B cell (primary cell): ENCODE measurements at places on chromosomes 6 and 20. TPM values are rescaled to one million over a fixed set of nuclear protein-coding genes. Genes with fewer than 3 reads are reported as not detected.

DNA sequence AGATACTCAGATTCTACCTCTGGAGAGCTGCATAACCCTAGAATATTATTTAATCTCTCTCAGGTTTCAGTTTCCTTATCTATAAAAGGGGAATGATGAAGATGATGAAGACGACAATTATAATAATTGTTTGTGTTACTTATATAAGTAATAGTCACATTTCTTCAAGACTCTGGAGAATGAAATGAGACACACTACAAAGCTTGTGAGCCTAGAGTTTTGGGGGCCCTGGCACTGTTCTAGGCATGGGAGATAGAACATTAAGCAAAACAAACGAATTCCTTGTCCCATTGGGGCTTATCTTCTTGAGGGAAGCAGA lies 5.4 kb upstream of the ZNF217 start:
- no peak for DNase-seq
- peaks cover 14% of the 10 kb centered on the region for H3K4me1 ChIP-seq
- no peak overlapping the region for H3K4me3 ChIP-seq
- no peak overlapping the region for H3K27ac ChIP-seq
- no peaks in the 10 kb centered on the region for H3K36me3 ChIP-seq

GRCh38 chr6:154488248-154488593 lies 22.3 kb downstream of the CNKSR3 start:
- no peak overlapping the region for H3K4me3 ChIP-seq
- DNase-seq = no peak
- no peak overlapping the region for H3K27ac ChIP-seq
- H3K4me1 ChIP-seq = no peaks in the 10 kb centered on the region
- no peaks in the 10 kb centered on the region for H3K27me3 ChIP-seq

The LINC00237 gene
- polyA plus RNA-seq = 0.07 TPM in 1 of 2 replicates, not detected in the other

The DACT2 gene
- polyA plus RNA-seq = not detected in 2 replicates

GRCh38 chr6:118524686-118525085 lies 23.4 kb upstream of the PLN start:
- H3K36me3 ChIP-seq = peaks cover 2% of the 10 kb centered on the region
- H3K27ac ChIP-seq = no peak overlapping the region
- no peak overlapping the region for H3K4me3 ChIP-seq
- H3K27me3 ChIP-seq = no peaks in the 10 kb centered on the region
- no peaks in the 10 kb centered on the region for H3K4me1 ChIP-seq

DNA sequence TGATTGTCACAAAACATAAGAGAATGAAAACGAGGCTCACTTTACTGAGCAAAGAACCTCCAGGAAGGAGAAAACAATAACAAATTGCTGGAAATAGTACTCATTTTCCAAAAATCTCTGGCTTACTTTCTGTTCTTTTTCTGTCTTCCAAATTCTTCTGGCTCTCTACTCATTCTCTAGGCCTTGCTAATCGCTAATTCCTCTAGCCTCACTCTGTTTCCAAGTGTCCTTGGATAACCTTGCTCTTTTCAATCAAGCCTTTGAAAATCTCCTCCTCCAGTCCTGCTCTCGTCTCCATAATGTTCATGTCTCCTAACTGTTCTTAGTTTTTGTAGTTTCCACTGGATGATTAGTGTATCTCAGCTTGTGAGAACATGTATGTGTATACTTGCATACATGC lies 96.2 kb upstream of the MAP7 start:
- H3K27ac ChIP-seq = no peak overlapping the region
- no peak for DNase-seq
- no peaks in the 10 kb centered on the region for H3K27me3 ChIP-seq
- peaks cover 7% of the 10 kb centered on the region for H3K4me1 ChIP-seq
- H3K36me3 ChIP-seq = peaks cover 9% of the 10 kb centered on the region

GRCh38 chr6:79079561-79080041 lies 1.5 kb upstream of the PHIP start:
- no peak overlapping the region for H3K27ac ChIP-seq
- no peak overlapping the region for H3K4me3 ChIP-seq
- no peaks in the 10 kb centered on the region for H3K36me3 ChIP-seq
- peaks cover 7% of the 10 kb centered on the region for H3K27me3 ChIP-seq

DNA sequence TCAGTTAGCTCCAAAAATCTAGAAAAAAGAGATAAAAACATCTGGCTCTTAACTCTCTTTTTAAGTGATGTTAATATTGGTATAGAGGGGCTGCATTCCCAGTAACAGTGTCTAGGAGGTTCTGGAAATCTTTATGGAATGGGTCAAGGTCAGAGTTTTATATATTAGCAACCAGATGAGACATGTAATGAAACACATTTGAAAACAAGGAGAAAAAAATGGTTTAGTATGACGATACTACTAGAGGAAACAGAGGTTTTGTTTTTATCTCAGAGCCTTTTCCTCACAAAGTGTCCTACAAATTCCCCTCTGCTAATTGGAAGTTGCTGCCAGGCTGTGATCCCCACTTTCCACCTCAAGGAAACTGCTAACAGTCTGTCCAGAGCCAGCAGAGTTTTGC lies 100.6 kb upstream of the ISM1 start:
- no peaks in the 10 kb centered on the region for H3K4me1 ChIP-seq
- DNase-seq = no peak
- no peaks in the 10 kb centered on the region for H3K36me3 ChIP-seq
- no peaks in the 10 kb centered on the region for H3K27me3 ChIP-seq

DNA sequence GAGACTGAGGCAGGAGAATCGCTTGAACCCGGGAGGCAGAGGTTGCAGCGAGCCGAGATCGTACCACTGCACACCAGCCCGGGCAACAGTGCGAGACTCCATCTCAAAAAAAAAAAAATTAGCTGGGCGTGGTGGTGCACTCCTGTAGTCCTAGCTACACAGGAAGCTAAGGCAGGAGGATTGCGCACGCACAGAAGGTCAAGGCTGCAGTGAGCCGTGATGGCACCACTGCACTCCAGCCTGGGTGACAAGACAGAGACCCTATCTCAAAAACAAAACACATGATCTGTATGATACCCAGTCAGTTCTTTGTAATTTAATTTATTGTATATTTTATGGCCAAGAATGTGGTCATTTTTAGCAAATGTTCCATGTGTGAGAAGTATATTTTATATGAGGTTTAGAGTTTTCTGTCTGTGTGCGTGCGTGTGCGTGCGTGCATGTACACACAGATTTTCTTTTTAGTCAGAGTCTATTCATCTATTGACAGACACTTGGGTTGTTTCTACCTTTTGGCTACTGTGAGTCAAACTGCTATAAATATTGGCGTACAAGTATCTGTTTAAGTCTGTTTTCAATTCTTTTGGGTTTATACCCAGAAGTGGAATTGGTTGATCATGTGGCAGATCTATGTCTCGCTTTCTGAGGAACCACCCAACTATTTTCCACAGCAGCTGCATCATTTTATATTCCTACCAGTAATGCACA lies 22.2 kb upstream of the MYL9 start:
- H3K4me1 ChIP-seq = peaks cover 13% of the 10 kb centered on the region
- H3K27ac ChIP-seq = no peak overlapping the region
- peaks cover 18% of the 10 kb centered on the region for H3K36me3 ChIP-seq
- no peaks in the 10 kb centered on the region for H3K27me3 ChIP-seq
- H3K4me3 ChIP-seq = no peak overlapping the region
- no peak for DNase-seq

The GTSF1L gene
- polyA plus RNA-seq = 0.68 and 1.5 TPM in 2 replicates

The ADGRF1 gene
- not detected in 2 replicates for polyA plus RNA-seq

GRCh38 chr6:16762550-16763477 lies 1.6 kb upstream of the ATXN1 start:
- no peaks in the 10 kb centered on the region for H3K27me3 ChIP-seq
- peaks cover 13% of the 10 kb centered on the region for H3K4me1 ChIP-seq
- peak overlapping the region; percentile 79 for H3K27ac ChIP-seq
- peak overlapping the region; percentile 56 for H3K4me3 ChIP-seq
- peak; percentile 76 for DNase-seq
- no peaks in the 10 kb centered on the region for H3K36me3 ChIP-seq

- no peak overlapping the region for H3K4me3 ChIP-seq
- H3K36me3 ChIP-seq = no peaks in the 10 kb centered on the region
- DNase-seq = no peak
- H3K27me3 ChIP-seq = no peaks in the 10 kb centered on the region
- H3K27ac ChIP-seq = no peak overlapping the region
These were observed 117.1 kb upstream of the FBXL4 start for GRCh38 chr6:99064834-99065233.

DNA sequence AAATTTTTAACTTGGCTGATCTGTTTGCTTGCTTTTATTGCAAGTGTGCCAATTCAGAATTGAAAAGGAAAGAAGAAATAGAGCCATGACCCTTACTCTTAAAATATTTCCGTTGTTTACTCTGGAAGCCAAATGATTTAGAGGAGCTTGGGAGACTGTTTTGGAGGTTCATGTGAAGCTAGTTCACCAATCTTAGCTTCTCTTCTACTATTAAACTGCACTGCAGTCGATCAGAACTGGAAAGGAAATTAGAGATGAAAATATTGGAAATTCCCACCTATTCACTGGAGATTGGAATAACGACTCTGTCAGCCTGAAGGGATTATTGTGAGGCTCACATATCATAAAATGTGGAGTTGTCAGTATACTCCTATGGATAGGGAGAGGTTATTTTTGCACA lies 81.8 kb downstream of the MLIP start:
- no peak for DNase-seq
- H3K27me3 ChIP-seq = no peaks in the 10 kb centered on the region
- no peaks in the 10 kb centered on the region for H3K4me1 ChIP-seq
- H3K4me3 ChIP-seq = no peak overlapping the region
- H3K36me3 ChIP-seq = no peaks in the 10 kb centered on the region
- no peak overlapping the region for H3K27ac ChIP-seq

DNA sequence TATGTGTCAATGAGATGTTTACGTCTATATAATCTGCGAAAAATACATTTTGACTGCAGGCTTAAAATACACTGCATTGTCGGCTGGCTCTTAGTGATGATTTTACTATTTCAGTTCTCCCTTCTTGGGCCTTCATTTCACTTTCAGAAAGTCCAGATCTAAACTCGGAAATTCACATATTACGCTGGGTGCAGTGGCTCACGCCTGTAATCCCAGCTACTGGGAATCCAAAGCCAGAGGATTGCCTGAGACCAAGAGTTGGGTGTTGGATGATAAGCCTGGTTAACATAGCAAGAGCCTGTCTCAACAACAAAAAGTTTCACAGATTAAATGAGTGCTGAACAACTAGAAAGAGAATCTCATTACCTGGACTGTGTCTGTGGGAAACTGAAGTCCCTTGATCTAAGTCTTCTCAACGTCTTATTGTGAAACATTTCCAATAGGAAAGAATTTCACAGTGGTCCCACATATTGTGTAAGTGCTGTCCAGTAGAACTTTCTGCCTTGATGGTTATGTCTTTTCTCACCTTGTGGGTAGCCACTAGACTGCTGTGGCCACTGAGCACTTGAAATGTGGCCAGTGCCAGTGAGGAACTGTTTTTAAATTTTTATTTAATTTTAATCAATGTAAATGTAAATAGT lies 1.9 kb downstream of the GINM1 start:
- no peak overlapping the region for H3K4me3 ChIP-seq
- H3K27ac ChIP-seq = no peak overlapping the region
- H3K36me3 ChIP-seq = peaks cover 9% of the 10 kb centered on the region
- no peaks in the 10 kb centered on the region for H3K27me3 ChIP-seq
- DNase-seq = peak; percentile 22

The ZHX3 gene
- polyA plus RNA-seq = 4.3 TPM in 2 replicates

The PI3 gene
- polyA plus RNA-seq = 0.24 TPM in 1 of 2 replicates, not detected in the other

- no peaks in the 10 kb centered on the region for H3K36me3 ChIP-seq
- DNase-seq = no peak
- H3K4me3 ChIP-seq = no peak overlapping the region
- H3K27me3 ChIP-seq = no peaks in the 10 kb centered on the region
- H3K27ac ChIP-seq = no peak overlapping the region
These were observed 413.8 kb downstream of the PTPRT start for GRCh38 chr20:42775866-42776265.

DNA sequence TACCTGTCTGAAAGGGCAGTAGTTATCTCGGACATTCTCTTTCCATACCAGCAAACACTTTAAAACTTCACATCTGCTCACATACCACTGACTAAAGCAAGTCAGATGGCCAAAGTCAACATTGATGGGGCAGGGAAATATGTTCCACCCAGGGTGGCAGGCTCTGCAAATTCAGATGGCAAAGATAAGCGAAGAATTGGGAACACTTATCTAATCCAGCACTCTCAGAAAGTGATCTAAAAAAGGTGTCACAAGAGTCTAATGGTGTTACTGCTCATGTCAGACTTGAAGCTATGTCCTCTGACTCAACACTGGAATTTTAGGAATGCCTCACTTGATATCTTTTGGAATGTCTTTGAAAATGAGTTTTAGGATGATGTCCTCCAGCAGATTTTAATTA lies 1086.2 kb downstream of the KIF16B start:
- no peak overlapping the region for H3K4me3 ChIP-seq
- no peak overlapping the region for H3K27ac ChIP-seq
- no peaks in the 10 kb centered on the region for H3K4me1 ChIP-seq
- H3K36me3 ChIP-seq = no peaks in the 10 kb centered on the region

DNA sequence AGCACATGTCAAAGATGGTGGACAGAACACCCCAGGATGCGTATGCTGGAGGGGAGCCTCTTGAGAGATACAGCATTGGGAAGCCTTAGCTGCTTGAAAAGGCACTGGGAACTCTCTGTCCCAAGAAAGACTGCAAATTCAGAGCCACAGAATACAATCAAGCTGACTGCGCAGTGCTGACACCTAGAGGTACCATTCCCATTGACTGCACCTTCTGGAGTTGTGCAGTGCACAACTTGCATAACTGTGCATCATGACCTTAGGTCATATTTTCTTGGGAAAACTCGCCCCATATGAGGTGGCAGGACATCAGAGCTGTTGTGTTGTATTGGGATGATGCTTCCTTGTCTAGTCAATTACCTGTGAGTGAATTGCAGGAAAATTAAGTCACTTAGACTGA lies 646.5 kb upstream of the NOX3 start:
- H3K27ac ChIP-seq = no peak overlapping the region
- no peak for DNase-seq
- H3K27me3 ChIP-seq = no peaks in the 10 kb centered on the region
- H3K36me3 ChIP-seq = no peaks in the 10 kb centered on the region
- no peaks in the 10 kb centered on the region for H3K4me1 ChIP-seq
- no peak overlapping the region for H3K4me3 ChIP-seq

GRCh38 chr6:33505548-33506370 lies 51.4 kb downstream of the ZBTB9 start:
- no peak overlapping the region for H3K27ac ChIP-seq
- H3K4me3 ChIP-seq = no peak overlapping the region
- DNase-seq = no peak
- peaks cover 2% of the 10 kb centered on the region for H3K27me3 ChIP-seq
- no peaks in the 10 kb centered on the region for H3K36me3 ChIP-seq
- H3K4me1 ChIP-seq = peaks cover 16% of the 10 kb centered on the region

The BPI gene
- polyA plus RNA-seq = 0.10 and 0.13 TPM in 2 replicates

- no peaks in the 10 kb centered on the region for H3K27me3 ChIP-seq
- no peaks in the 10 kb centered on the region for H3K36me3 ChIP-seq
- H3K27ac ChIP-seq = no peak overlapping the region
These were observed 350.1 kb upstream of the TSHZ2 start for GRCh38 chr20:52622081-52622480.

DNA sequence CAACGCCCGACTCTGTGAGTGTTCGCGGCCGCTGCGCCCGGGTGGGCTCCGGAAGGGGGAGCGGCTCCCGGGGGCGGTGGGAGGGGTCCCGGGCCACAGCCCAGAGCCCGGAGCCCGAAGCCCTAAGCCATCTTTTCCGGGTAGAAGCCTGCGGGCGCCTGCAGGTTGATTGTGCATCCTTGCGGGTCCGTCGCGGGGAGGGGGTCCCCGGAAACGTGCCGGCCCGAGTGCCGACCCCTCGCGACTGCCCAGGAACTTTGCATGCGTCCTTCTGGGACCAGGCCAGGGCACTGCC lies 413 bp downstream of the PTPRA start:
- H3K4me1 ChIP-seq = peaks cover 27% of the 10 kb centered on the region
- peak overlapping the region; percentile 0 for H3K27ac ChIP-seq
- H3K27me3 ChIP-seq = no peaks in the 10 kb centered on the region
- no peaks in the 10 kb centered on the region for H3K36me3 ChIP-seq
- H3K4me3 ChIP-seq = peak overlapping the region; percentile 81
- DNase-seq = no peak
